ENCODE measurements at places on chromosomes 1 and 21. TPM values are rescaled to one million over a fixed set of nuclear protein-coding genes. Genes with fewer than 3 reads are reported as not detected.

GRCh38 chr1:51607681-51608095 is 9.2 kb upstream of the OSBPL9 start:
- no peak overlapping the region for H3K4me3 ChIP-seq
- no peak overlapping the region for H3K27ac ChIP-seq
- peaks cover 12% of the 10 kb centered on the region for H3K4me1 ChIP-seq
- H3K36me3 ChIP-seq, result no peaks in the 10 kb centered on the region
- H3K27me3 ChIP-seq, result no peaks in the 10 kb centered on the region

The CENPF gene
- total RNA-seq, result 0.63 TPM

The ZMYND12 gene
- total RNA-seq, result 3.4 TPM

The USP16 gene
- total RNA-seq, result 28.1 TPM

GRCh38 chr1:199089393-199090122 is 450.7 kb downstream of the PTPRC start:
- no peak overlapping the region for H3K27ac ChIP-seq
- no peaks in the 10 kb centered on the region for H3K4me1 ChIP-seq
- H3K36me3 ChIP-seq, result no peaks in the 10 kb centered on the region
- no peak overlapping the region for H3K4me3 ChIP-seq
- no peak for DNase-seq

DNA sequence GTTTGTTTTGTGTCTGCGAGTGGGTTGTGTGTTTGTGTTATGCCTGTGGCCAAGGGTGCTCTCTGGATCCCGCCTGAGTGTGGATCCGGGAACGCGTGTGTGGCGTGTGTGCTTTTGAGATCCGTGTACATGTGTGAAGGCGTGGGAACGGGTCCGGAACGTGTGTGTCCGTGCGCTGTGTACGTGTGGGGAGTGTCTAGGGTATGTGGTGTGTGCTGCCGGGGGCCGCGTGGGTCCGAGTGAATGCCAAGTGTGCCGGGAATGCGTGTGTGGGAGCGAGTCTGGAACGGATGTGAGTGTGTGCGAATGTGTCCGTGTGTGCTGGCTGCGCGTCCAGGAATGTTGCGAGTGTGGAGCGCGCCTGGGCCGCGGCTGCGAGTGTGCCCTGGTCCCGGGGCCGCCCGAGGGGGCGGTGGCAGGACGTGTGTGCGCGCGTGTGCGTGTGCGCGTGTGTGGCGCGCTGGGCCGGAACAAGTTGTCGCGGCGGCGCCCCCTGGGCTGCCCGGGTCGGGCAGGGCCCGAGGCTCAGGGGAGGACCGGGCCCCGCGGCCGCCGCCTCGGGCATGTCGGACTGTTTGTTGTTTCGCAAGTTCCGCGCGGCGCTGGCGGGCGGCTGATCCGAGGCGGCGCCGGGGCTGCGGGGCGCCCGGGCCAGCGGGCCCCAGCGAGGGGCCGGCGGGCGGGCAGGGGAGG is 953 bp downstream of the PTPRU start:
- H3K27ac ChIP-seq, result peak overlapping the region; percentile 72
- peaks cover 21% of the 10 kb centered on the region for H3K4me1 ChIP-seq
- no peaks in the 10 kb centered on the region for H3K27me3 ChIP-seq
- no peaks in the 10 kb centered on the region for H3K36me3 ChIP-seq
- DNase-seq, result peak; percentile 65
- H3K4me3 ChIP-seq, result peak overlapping the region; percentile 73

The SELP gene
- 13.7 TPM for total RNA-seq

GRCh38 chr1:117093091-117093534 is 28.4 kb downstream of the TRIM45 start:
- peak; percentile 80 for DNase-seq
- H3K36me3 ChIP-seq, result no peaks in the 10 kb centered on the region
- H3K27ac ChIP-seq, result peak overlapping the region; percentile 23
- peaks cover 18% of the 10 kb centered on the region for H3K4me1 ChIP-seq
- no peak overlapping the region for H3K4me3 ChIP-seq

All from right atrium auricular region (tissue), 2 donors.